ENCODE measurements at places on chromosomes 3 and 15.

DNA sequence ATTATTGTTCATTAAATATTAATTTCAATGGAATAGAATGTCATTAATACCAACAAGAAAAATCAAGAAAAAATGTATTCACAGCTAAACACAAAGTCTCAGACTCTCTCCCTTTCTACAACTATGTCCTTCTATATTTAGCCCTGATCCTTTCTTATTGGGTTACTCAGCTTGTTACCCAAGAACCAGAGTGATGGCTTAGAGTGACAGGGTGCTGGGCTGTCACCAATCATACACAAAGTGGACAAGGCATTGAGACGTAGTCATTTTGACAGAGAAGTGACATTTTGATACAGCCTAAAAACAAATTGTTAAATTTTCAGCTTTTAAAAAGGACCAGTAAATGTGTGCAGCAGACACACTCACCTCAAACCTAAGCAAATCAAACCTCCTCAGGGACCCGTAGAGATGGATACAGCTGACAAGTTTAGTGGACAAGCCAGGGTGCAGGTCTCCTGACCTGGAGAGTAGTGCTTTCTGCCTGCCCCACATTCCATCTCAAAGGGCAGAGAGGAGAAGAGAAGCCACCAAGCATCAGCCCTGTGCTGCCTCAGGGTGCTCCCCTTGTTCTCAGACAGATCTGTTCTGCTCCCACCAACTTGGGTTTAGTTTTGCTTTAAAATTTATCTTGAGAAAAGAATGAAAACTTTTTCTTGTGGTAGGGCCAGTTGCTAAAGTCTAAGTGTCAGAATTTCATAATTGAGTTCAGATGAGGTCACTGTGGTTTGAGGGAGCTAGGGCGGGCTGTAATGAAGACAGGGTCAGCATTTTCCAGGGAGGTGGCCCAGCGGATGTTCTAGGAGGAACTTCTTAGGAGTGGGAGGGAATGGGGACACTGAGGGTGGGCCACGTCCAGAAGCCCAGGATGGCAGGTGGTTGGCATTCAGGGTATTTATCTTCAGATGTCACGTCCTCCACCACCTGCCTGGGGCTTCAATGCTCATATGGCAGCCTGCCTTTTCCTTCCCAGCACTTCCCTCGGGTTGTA is 136.5 kb upstream of the TBL1XR1 start:
- no peak for DNase-seq

DNA sequence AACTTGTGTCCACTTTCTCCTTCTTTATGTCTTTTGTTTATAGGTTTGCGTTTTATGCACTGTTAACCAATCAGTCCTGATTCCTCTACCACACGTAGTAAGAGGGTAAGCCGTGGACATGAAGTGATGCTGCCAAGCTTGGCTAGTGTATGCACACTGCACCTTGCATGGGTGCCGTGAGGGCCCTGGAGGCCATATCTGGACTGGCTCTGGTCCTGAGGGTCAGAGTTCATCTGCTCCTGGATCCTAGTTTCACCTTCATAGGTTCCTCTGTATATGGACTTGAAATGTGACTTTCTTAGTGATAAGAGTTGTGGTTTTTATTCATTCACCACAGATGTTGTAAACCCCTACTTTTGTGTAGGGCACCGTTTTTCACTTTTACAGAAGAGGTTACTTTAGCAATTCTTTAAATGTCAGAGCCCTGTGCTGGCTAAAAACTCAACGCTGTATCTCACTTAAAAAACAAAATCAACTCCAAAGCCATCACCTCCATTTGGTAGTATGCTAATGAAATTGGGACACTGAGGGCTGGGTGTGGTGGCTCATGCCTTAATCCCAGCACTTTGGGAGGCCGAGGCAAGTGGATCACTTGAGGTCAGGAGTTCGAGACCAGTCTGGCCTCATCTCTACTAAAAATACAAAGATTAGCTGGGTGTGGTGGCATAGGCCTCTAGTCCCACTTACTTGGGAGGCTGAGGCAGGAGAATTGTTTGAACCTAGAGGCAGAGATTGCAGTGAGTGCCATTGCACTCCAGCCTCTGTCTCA is 22.9 kb downstream of the SIAH2 start:
- DNase-seq: no peak

GRCh38 chr3:191425322-191425734 is 35.6 kb upstream of the PYDC2 start:
- no peak for DNase-seq

- DNase-seq: no peak
Observed at GRCh38 chr3:175129126-175129525, 270.0 kb downstream of the NAALADL2 start.

GRCh38 chr3:56064684-56065083 is 403.6 kb downstream of the ERC2 start:
- DNase-seq: no peak

- no peak for DNase-seq
Observed at GRCh38 chr3:49416867-49417266, 4.6 kb downstream of the TCTA start.

GRCh38 chr3:142022381-142022780 is 127.0 kb downstream of the TFDP2 start:
- peak; percentile 47 for DNase-seq

GRCh38 chr15:99546441-99547100 is 19.2 kb upstream of the MEF2A start:
- no peak for DNase-seq

- DNase-seq: no peak
Observed at GRCh38 chr3:49716691-49717210, 2.7 kb downstream of the AMIGO3 start.

DNA sequence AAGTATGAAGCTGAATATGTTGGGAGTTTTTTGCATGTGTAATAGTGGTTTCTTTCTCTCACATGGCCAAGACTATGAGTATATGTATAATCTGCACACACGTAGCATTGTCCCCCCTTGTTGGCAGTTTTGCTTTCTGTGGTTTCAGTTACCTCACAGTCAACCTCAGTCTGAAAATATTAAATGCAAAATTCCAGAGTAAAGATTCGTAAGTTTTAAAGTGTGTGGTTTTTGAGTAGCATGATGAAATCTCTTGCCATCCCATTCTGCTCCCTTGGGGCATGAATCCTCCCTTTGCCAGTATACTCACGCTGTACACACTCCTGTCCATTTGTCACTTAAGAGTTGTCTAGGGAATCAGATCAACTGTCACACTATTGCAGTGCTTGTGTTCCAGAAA is 742.0 kb upstream of the CCDC54 start:
- DNase-seq: no peak
